ENCODE measurements at places on chromosomes 12 and 14.

- DNase-seq = no peak
Observed at GRCh38 chr12:75526655-75527511, 15.5 kb upstream of the KRR1 start.

DNA sequence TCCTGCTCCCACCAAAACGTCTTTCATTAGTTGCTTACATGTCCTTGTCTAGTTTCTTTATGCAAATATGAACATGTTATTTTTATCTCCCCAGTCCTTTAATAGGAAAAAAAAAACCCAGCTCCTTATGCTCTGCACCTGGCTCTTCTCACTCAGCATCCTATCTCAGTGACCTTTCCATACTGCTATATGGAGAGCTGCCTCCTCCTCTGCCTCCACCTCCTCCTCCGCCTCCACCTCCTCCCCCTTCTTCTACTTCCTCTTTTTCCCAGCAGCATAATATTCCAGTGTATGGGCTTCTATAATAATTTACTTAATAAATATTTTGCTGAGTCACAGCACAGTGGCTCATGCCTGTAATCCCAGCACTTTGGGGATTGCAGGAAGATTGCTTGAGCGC lies 31.5 kb downstream of the ABCB9 start:
- DNase-seq = no peak

DNA sequence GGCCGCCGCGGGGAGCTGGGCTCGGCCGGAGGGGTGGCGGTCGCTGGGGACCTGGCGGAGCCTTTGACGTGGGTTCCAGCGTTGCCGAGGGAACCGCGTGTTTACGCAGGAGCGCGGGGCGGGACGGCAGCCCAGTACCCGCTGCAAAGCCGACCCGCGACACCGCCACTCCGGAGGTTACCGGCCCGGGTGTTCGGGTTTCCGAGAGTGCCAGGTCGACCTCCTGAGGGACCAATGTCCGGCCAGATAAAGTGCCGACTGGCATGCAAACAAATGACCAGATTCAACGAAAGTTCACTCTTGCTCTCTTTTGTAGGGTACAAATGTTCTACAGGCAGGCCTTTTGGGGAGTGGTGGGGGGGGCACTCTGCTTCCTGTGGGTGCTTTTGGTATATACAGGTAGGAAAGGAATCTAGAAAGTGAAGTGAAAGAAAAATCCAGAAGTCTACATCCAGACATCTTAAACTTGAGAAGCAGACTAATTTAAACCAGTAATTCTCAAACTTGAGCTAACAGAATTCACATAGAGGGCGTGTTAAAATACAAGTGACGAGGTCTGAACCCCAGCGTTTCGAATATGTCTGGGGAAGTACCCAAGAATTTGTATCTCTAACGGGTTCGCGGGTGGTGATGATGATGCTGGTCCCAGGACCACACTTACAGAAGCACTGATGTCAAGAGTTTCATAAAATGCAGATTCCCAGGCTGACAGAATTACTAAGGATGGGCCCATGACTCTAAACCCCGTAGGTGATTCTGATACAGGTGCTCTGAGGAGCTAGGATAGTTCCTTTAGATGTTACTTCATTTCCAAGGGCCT lies at the start of gene GPR135:
TSS of gene GPR135 (minus strand) at position 65 of the 820 bp plus-strand sequence. CDS start 154 bp downstream, outside the sequence.
- no peak for DNase-seq

- no peak for DNase-seq
Observed at GRCh38 chr12:111304642-111305071, 64.2 kb downstream of the PHETA1 start.

DNA sequence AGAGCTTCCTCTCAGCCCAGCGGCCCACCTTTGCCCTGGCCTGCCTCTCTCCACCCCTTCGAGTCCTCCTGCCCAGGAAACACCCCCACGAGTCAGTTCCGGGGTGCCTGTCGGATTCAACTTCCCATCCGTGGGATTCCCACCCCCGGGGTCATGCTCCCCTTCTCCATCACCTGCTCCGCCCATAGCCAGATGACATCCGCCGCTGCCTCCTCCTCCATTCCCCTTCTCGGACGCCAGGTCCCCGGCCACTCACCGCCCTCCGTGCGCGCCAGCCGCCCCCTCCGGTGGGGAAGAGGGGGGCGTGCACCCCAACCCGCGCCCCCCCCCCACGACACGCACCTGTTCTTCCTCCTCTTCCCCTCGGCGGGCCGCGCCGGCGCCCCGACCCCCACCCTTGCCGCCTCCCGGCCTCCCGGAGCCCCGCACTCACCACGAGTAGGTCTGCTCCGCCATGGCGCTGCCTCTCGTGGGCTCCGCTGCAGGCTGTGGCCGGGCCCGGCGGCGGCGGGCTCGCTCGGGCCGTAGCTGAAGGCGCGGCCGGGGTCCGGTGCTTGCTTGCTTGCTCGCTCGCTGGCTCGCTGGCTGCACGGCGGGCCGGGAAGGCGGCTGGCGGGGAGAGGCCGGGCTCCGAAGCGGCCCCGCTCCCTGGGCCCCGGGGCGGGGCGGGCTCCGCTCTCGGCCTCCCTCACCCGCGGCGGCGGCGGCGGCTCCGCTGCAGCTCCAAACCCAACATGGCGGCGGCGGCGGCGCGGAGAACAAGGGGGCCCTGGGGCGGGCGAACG lies 554 bp downstream of the SPPL3 start:
- no peak for DNase-seq

GRCh38 chr14:65238456-65238855 lies 136.1 kb upstream of the MAX start:
- DNase-seq = no peak

- no peak for DNase-seq
Observed at GRCh38 chr14:90642244-90642717, 173.9 kb downstream of the TTC7B start.

GRCh38 chr12:49673446-49674317 lies 33.5 kb downstream of the FMNL3 start:
- DNase-seq = no peak

- DNase-seq = no peak
Observed at GRCh38 chr12:57138526-57139272, 8.7 kb downstream of the LRP1-AS start.

GRCh38 chr12:78636231-78636855 lies 228.2 kb upstream of the SYT1 start:
- DNase-seq = no peak

GRCh38 chr12:100168562-100168961 lies 25.9 kb upstream of the BLTP3B start:
- no peak for DNase-seq

GRCh38 chr12:51441583-51441982 lies 17.0 kb downstream of the SLC4A8 start:
- DNase-seq = no peak

- no peak for DNase-seq
Observed at GRCh38 chr14:65137648-65138307, 35.5 kb upstream of the MAX start.
